Kasumi-1 (cell line): ENCODE measurements at places on chromosomes 7 and 10.

DNA sequence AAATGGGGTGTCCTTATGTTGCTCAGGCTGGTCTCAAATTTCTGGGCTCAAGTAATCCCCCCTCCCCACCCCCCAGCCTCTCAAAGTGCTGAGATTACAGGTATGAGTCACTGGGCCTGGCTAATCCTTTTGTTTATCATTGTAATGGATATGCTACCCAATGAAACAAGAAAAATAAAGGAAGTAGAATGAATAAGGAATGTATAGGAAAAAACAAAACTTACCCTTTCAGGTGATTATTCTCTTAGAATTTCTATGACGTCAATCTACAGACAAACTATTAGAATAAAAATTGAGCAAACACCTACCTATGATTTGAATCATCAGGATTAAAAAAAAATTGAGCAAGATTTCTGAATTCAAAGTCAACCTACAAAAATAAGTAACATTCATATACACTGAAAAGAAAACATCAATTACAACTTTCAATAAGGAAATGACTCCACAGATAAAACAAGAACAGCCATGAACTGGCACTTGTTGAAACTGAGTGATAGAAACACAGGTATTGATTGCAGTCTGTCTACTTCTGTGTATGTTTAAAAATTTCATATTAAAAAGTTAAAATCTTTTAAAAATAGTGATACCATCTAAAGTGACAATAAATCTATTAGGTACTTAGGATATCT, 12.2 kb downstream of the ADAM12 start:
- no peak for DNase-seq

DNA sequence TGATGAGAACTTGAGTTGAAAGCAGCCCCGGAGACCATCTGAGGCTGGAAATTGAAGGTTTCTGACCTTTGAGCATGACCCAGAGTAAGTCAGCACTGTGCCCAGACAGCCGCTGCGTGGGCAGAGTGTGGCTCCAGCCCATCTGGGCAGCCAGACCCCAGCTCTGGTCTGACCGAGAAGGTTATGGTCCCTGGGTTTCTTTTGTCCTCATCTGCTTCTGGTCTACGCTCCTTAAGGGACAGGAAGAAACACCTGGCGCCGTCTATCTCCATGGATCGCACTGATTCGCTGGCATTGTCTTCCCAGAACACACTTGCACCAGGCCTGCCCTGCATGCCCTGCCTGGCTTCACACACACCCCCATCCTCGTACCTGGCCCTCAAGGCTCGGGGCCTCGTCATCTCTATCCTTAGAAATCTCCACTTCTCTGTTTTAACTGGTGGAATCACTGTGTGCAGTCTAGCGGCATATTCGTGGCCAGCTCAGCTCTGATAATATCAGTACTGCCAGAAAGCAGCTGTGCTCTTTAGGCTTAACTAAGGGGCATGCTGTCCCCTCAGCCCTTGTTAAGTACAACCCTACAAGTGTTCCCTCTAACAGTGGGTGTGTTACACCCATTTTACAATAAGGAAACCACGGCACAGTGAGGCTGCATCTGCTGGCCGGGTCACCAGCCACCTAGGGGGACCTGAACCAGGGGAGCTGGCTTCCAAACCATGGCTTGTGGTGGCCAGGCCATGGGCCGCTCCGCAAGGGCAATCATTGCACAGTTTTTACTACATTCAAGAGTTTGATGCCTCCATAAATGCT, 127.7 kb downstream of the ADCY1 start:
- DNase-seq, result no peak

DNA sequence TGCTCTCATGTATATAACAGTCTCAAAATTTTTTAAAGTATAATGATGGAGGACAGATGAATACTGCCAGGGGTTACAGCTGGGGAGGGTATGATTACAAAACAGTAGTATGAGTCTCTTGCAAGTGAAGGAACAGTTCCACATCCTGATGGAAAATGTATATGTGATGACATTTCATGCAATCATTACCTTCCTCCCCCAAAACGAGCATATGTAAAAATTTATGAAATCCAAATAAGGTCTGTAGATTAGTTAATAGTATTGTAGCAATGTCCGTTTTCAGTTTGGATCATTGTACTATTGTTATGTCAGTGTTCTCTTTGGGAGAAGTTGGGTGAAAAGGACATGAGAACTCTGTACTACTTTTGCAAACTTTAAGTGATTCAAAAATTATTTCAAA, 38.0 kb downstream of the DRGX start:
- DNase-seq, result no peak

DNA sequence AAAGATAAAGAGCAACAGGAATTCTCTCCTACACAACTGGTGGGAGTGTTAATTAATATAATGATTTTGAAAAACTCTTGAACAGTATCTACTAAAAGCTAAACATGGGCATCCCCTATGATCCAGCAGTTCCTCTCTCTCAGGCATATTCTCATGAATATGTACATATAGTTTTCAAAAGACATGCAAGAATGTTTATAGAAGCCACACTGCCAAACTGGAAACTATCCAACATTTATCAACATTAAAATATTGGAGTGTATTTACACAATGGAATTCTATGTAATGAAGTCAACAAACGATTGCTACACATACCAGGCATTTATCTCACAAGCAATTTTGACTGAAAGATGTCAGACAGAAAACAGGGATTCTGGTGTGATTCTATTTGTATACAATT, 404.5 kb upstream of the ANKRD30A start:
- DNase-seq, result no peak

GRCh38 chr10:20598590-20598989, 298.5 kb downstream of the NEBL start:
- peak; percentile 21 for DNase-seq

DNA sequence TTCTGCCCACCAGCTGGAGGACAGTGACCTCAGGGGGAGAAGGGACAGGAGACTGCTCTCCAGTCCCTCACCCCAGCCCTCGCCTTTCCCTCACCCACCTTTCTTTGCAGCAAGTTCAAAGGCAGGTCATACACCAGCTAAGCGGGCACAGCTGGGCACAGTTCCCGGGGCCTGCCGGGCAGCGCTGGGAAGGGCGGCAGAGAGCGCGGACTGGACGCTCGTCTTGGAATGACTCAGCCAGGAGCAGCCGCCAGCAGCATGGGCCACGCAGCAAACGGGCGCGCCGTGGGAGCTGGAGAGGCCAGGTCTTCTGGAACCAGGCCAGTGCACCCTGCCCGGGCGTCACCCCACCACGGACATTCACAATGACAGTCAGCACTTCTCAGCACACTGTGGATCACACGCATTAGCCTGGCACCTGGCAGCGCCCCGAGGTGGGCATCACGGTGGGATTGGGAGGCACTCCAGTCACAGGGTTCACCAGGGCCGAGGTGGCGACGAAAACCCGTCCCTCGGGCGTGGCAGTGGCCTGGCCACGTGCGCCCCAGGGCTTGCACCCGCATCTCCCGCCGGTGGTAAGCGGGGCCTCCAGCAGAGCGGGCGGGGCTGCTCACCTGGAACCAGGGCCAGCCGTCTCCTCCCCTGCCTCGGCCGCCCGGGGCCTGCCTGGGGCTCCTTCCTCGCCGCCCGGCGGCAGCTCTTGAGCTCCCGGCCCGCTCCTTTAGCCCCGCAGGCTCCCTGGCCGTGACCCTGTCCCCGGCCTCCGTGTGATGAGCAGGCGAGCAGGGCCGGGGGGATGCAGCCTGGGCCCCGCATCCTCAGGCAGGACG, 29.0 kb upstream of the WDFY4 start:
- DNase-seq, result no peak

DNA sequence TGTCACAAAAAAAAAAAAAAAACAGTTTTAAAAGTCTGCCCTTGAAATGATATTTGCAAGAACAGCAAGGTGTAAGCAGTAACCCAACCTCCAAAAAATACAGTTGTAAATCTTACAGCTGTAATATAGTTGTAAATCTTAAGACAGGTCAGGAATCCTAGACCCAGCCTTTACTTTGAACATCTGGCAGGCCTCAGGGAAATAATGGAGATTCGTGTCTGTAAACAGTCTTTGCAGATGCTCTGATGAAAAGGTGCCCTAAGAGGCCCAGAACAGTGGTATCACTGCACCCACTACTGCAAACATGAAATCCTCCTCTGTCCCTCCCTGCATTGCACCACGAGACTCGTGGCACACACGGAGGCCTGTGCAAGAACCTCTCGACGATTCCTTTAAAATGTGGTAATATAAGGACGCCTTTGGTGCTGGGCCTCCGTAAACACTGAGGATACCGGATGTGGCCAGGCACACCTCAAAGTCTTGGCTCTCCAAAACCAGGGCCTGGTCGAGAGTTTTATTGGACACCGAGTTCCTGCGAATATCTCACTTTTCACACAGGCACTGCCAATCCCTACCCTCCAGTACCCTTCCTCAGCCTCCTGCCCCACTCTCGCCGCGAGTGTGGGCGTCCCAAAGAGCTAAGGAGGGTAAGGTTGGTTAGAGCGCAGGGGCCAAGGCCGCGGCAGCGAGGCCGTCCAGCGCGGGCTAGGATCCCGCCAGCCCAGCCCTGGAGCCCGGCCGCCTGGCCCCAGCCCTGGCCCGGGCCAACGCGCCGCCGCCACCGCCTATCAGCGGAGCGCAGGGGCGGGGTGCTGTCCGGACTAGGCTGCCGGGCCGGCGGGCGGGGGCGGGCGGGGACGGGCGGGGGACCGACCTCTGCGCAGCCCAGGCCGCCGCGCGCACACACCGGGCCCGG, at the start of gene REEP3:
TSS of gene REEP3 (plus strand) at position 902 of the 916 bp plus-strand sequence. CDS start 145 bp downstream, outside the sequence.
- DNase-seq, result peak; percentile 81

GRCh38 chr10:32271617-32272016, 75.3 kb downstream of the EPC1 start:
- no peak for DNase-seq

DNA sequence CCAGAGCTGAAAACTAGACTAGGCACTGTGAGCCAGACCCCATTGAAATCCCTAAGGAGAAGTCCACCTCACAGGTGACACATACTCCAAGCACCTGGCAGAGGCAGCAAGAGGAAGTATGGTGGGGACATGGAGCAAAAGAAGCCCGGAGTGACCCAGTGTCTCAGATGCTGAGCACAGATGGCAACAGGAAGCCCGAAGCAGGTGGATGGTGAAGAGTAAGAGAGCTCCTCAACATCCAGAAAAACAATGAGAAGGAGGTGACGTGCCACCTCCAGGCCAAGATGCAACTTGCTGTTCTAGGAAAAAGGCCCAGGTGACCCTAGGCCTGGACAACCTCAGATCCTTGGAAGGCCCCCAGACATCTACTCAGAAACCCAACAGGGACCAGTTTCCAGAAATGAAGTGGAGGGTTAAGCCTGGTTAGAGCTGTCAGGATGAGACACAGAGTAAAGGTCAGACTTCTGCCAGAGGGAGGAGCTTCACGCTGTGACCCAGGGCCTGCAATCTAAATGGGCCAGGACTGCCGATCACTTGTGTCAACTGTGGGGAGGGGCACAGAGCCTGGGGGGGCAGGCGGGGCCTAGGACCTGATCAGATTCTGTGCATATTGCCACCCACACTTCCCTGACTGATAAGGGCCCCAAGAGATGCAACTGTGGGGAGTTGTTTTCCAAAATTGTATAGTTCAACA, 2.4 kb upstream of the COBL start:
- DNase-seq, result no peak

DNA sequence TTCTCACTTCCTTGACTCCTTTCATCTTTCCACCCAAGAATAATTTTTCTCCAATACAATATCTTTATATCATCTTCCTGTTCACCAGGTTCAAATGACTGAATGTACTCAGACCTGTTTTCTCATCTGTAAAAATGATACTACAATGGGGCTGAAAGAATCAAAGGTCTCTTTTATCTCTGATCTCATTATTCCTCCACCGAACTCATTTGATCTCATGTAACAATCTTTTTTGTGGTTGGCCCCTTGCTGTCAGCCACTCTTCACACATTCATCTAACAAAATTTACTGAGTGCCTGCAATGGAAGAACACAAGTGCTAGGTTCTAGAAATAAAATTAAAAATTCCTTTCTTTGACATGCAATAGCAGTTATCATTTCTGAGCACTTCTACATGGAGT, 65.0 kb downstream of the GRM8 start:
- DNase-seq, result no peak

- DNase-seq, result no peak
Observed at GRCh38 chr7:6078548-6078947, 47.4 kb downstream of the ANKRD61 start.

GRCh38 chr10:71246591-71247413, 34.4 kb downstream of the UNC5B start:
- peak; percentile 56 for DNase-seq

DNA sequence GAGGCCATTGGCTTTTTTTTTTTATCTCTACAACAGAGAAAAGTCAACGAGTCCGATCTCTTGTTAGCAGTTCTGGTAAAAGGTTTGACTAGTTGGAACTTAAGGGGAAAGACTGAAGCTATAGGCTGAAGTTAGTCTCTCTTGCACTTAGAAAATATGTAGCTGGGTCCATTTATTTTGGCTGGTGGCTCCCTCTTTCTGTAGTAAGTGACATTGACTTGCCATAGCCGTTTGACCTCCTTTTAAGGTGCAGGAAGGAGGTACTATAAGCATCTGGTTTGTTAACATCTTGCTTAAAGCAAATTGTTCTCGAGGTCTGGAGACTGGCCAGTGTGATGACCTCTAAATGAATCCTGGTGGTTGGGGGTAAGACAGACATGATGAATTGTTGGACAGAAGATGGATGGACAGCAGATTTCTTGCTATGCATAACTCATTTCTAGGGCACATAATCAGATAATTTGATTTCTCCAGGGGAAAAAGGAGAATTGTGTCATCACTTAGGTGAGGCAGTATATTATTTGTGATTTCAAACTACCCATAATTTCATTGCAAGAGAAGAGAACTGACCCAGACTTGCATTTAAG, 356.3 kb upstream of the GALNT17 start:
- DNase-seq, result no peak

GRCh38 chr7:65812281-65812680, 60.6 kb upstream of the VKORC1L1 start:
- no peak for DNase-seq

DNA sequence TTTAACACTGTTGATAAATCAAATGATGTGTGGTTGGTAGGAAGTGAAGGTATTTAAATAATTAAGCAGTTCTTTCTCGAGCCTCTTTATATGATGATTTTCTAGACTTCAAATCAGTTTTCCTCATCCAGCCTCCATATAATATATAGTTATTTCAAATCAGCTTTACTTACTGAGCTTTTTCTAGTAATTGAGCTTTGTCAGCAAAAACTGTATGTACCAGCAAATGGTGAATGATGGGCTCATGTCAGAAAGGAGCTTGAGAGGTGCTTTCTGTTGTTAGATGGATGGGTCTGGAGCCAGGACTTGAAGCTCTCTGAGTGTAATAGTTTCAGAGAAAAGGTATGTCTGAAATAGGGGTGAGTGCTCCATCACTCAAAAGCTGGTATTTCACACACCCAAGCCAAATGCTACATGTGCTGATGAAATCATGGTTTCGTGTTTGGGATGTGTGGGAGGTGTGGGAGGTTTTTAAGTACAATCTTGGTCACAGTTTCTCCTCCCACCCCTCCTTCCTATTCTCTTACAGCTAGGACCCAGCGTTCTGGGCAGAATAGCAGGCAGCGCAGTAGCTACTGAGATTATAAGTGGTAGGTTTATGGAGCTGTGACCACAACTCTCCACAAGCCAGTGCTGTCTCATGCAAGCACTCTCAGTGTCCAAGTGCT, 55.8 kb downstream of the LRMDA start:
- DNase-seq, result peak; percentile 25

GRCh38 chr10:85902051-85902450, 464.5 kb downstream of the GRID1 start:
- DNase-seq, result no peak

- no peak for DNase-seq
Observed at GRCh38 chr10:369221-369683, 234.0 kb downstream of the ZMYND11 start.
